Urinary bladder (tissue), 4 donors: ENCODE measurements at places on chromosomes 5 and 9. TPM values are rescaled to one million over a fixed set of nuclear protein-coding genes. Genes with fewer than 3 reads are reported as not detected.

Gene FAM78A
- total RNA-seq, result 3.1 TPM

GRCh38 chr9:129377181-129377580 is 199.1 kb upstream of the IER5L start:
- no peak for DNase-seq

Gene IL4
- total RNA-seq, result not detected

Gene STK10
- 20.8 TPM for total RNA-seq

DNA sequence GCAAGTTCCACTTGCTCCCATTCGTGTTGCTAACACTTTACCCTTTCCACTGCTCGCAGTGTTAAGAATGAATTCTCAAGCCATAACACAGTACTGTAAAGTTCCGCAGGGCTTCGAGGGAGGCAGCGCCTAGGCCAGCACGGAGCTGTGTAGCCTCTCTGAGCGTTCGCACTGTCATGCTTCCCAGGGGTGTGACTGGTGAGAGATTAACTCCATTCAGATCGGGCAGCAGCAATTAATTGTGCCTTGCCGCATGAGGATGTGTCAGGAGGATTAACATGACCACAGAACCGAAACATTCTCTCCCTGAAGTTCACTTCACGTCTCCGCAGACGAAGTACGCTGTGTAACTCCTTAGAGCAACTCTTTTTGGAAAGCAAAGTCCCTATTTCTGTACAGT is 23.2 kb downstream of the ZBTB34 start:
- DNase-seq, result no peak

- no peak for DNase-seq
These were observed 116.0 kb downstream of the VAV2 start for GRCh38 chr9:133876144-133876543.

- DNase-seq, result no peak
These were observed 359.6 kb downstream of the EBF1 start for GRCh38 chr5:158739951-158740757.

GRCh38 chr5:115962565-115963402 is 509 bp downstream of the LVRN start:
- DNase-seq, result no peak

GRCh38 chr5:12272389-12272788 is 368.1 kb upstream of the CTNND2 start:
- DNase-seq, result no peak

Gene C9orf153
- total RNA-seq, result 3.0 TPM

GRCh38 chr9:135134268-135135022 is 47.0 kb downstream of the OLFM1 start:
- DNase-seq, result no peak
